Fibroblast of skin of back (primary cell): ENCODE measurements at places on chromosomes 4 and X.

GRCh38 chr4:90152024-90152423 lies 24.8 kb downstream of the CCSER1 start:
- no peak for DNase-seq

DNA sequence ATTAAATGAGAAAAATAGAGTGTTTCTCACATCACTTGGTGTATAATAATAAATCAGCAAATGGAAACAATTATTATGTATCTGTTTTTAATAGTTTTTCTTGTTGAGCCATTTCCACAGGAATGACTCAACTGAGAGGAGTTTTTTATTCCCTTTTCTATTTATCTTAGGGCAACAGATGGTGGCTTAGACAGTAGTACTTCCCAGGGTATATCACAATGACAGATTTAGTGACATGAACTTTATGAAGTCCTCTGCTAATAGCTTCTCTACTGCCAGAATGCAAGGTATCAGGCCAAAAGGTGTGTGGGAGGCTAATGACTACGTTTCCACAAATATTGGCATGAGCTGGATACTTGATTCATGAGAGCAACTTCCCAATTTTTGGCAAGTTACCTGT lies 126.7 kb downstream of the HTR2C start:
- no peak for DNase-seq

GRCh38 chrX:21989384-21989783 lies 42.7 kb upstream of the PHEX start:
- no peak for DNase-seq

DNA sequence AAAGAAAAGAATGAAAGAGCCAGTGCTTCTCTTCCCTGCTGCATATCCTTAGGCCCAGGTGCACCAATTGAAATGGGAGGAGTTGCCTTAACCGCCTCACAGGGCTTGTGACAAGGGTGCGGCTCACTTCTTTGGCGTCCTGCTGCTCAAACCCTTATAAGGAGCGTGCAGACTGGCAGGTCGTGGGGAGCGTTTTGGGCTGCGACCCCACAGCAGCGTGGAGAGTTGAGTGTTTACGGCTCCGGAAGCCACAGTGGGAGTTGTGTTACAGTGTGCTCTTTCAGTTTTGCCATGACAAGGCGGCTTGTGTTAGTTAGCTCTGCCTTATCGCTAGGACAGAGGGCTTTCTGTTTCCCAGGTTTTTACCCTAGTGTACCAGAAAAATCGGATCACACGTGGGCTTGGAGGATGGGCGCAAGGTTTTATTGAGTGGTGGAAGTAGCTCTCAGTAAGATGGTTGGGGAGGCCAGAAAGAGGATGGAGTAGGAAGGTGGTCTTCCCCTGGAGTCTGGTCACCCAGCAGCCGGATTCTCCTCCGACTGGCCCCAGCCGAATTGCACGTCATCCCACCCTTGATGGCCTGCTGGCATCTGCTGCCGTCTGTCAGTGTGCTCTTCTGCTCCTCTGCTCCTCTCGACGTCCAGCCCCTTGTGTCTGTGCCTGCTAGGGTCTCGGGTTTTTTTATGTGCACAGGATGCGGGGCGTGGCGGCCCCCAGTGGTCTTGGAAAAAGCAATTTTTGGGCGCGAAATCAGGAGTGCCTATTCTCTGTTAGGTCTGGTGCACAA lies 718.9 kb downstream of the ARAP2 start:
- DNase-seq: no peak

GRCh38 chr4:70873216-70873615 lies 29.0 kb upstream of the MOB1B start:
- no peak for DNase-seq

DNA sequence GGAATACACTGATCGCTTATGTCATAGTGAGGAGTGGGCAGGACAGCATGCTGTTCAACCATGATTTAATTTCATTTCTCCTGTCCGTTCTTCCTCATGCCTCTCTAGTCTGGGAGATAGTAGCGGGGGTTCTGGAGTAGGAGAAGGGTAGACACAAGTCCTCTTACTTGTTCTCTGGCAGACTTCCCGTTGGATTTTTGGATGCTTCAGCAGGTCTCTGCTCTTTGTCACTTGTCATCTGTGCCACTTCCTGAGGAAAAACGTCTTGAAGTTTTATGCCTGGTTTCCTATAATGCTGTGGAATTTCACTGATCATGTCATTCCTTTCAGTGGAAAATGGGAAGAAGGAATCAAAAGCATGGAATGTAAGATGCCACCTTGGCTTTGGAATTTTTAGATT lies 154.7 kb downstream of the GATB start:
- no peak for DNase-seq
